ENCODE measurements at places on chromosomes 4 and X.

- peak; percentile 48 for DNase-seq
These were observed 39.5 kb downstream of the HADH start for GRCh38 chr4:108029016-108029720.

DNA sequence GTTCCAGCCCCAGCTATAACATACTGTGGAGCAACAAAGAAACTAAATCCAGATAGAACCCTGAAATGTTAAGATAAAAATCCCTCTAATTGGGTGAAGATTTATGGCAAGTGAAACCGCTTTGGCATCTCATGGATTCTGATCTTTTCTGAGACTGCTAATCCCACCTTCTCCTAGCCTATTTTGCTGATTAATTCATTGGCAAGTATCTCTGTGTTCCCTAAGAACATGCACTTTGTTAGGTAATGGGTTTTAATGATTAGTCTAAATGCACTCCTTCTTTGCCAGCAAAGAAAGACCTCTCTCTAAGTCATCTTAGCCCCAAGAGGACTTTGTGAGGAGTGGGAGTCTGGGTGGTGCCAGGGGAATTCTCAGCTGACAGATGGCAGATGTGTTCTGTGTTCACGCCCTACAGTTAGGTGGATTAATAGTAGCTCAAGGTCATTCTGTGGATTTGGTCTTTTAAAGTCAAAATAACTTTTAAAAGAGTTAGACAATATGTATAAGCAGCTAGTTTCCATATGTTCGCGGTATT is 171.3 kb downstream of the UNC5C start:
- DNase-seq, result no peak

- no peak for DNase-seq
These were observed 13.8 kb upstream of the MXD4 start for GRCh38 chr4:2275546-2276251.

GRCh38 chr4:123994917-123995316 is 598.3 kb downstream of the SPRY1 start:
- DNase-seq, result no peak

DNA sequence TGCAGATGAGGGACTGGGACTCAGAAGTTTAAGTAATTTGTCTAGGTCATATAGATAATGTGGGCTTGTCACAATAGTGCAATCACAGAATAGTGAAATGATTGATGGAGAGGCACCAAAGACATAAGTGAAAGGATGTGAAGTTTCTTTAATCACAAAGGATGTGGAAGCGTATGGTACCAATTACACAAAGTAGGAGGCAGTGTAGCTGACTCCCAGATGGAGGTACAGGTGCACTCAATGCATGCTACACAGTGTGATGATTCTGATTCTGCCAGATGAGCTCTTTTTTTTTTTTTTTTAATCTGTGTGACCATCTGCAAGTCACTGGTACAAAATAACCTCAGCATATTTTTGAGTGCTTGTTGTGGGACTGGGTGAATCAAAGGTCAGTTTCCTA is 411.3 kb downstream of the SPRY1 start:
- DNase-seq, result no peak

DNA sequence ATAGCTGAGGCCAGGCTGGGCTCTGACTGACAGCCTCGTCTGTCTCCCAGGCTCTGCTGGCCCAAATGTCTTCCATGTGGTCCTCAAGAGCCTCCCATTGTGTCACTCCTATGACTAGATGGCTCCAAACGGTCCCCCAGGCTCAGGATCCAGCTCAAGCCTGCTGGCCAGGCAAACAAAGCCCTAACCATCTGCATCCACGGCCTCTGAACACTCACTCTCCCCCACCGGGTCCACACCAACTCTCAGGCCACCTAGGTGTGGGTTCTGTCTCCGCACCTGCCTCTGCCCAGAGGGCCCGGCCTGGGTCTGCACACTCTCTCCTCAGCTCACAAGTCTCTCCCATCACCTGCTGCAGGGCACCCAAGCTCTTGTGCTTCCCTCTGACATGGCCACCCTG is 52.9 kb downstream of the JAKMIP1 start:
- DNase-seq, result no peak

GRCh38 chr4:173446416-173446815 is 47.5 kb upstream of the SCRG1 start:
- DNase-seq, result no peak

DNA sequence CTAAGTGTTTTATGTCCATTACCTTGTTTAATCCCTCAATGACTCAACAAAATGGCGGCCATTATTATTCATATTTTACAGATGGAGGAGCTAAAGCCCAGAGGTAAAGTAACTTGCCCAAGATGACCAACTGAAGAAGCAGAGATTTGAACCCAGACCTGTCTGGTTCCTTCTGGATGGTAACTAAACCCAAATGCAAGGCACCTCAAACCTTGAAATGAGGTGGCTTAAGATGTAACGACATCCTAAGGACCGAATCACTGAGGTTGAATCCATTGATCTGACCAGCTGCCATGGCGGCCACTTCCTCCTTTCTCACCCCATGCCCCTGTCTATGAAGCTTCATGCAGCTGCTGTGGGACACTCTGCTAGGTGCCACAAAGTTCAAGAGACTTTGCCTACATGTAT is 932 bp downstream of the TLR10 start:
- no peak for DNase-seq

DNA sequence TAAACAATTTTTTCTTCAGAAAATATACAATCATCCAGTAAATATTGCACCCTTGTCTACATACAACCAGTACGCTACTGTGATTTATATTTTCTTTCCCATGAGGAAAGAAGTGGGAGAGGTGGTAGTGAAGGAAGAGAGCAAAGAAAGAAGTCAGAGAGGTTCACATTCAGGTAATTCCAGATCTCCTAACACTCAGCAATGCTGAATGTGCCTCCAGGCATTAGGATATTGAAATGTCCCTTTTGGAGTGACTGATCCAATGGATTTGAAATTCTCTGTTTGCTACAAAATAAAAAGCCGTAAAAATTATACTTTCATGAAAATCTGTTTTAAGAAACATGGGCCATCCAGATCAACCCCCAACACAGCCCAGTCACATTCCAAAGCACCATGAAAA is 211.9 kb upstream of the NR3C2 start:
- no peak for DNase-seq

DNA sequence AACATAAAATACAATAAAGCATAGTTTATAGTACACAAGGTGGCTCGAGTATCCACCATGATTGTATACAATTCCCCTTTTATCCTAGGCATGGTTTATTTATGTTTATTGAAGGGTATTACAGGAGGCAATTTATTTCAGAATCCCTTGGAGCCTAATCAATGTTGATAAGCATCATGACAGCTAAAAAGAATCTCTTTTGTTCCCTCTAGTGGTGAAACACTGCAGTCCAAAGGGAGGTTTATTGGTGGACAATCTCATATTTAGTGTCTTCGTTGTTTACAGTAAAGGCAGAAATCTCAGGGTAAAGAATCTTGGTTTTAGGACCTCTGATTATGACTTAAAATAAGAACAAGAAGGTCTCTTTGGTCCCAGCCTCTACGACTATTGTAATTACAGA is 1712.5 kb downstream of the C4orf33 start:
- no peak for DNase-seq

DNA sequence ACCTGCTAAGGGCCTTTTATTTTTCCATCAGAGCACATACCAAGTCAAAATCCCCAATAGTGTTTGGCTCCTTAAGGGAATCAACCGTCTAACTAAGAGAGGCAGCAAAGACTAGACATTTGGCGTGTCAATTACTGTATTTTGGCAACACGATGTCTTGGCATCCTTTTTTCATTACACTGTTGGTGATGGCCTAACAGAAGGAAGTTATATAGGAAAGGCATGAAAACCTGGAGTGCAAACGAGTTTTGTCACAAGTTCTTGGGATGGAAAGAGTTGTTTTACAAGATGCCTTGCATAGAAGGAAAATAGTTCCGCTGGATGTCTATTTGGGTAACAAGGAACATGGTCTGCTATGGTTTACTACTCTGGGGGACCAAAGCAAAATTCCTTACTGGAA is 119.2 kb upstream of the TTC29 start:
- no peak for DNase-seq

- no peak for DNase-seq
These were observed 144.2 kb downstream of the PABPC4L start for GRCh38 chr4:134057356-134057755.

- no peak for DNase-seq
These were observed 100.8 kb upstream of the ADRA2C start for GRCh38 chr4:3665360-3665891.

GRCh38 chr4:105548483-105548882 is 3.9 kb upstream of the ARHGEF38 start:
- DNase-seq, result no peak

- no peak for DNase-seq
These were observed 27.8 kb upstream of the MXRA5 start for GRCh38 chrX:3374108-3374800.

- no peak for DNase-seq
These were observed 246.7 kb downstream of the HS3ST1 start for GRCh38 chr4:11182031-11182430.

- DNase-seq, result no peak
These were observed 1.1 kb upstream of the HDAC6 start for GRCh38 chrX:48800574-48801279.

GRCh38 chrX:119757979-119758730 is at the start of gene SOWAHD:
Gene SOWAHD, plus strand, starts transcription at chrX:119758588. Its CDS starts 80 bp downstream, at chrX:119758668.
- peak; percentile 51 for DNase-seq

DNA sequence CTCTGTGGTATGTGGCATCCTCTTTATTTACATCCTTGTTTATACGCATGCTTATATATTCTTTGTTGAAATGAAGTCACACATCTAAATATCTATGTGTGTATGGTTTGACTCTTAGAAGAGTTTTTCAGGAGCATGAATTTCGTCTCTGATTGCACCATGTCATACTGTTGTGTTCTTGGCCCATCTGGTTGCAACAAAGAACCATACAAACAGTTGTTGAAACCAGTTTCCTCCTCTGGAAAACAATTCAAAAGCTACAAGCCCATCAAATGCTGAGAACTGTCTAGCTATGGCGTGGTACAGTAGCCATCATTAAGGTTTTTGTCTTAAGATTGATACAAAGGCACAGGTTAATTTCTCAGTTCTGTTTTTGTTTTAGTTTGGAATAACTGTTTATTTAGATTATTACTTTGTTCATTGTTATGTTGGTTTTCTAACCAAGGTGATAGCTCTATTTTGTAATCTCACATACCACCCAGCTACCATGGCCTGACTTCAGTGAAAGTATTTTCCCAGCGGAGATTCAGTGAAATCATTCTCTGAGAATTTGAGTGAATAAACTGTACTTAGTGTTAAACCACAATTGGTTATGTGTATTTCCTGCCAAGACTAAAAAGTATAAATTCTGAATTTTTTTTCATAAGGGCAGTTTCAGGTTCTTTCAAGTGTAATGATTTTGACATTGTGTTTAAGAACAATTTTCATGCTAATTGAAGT is 91.0 kb downstream of the ARHGAP24 start:
- DNase-seq, result no peak

GRCh38 chr4:146957237-146957636 is 11.6 kb upstream of the TTC29 start:
- no peak for DNase-seq

DNA sequence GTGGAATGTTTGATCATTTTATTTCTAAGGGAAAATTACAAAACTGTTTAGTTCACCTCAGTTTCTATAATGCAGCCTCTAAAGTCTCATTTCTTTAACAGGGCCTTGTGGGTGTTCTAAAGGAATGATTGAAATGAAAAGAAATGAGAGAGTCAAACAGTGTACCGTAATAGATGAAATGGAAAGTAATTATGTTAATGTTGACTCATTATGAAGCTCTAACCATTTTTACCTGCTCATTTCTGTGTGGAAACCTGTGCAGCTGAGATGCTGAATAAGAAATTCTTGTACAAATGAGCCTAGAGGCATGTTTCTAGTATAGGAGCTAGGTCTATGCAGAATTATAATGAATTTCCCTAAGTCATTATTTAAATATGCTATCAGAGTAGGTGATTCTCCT is 45.2 kb upstream of the RPA4 start:
- DNase-seq, result no peak

- DNase-seq, result no peak
These were observed 69.4 kb upstream of the CLNK start for GRCh38 chr4:10753856-10754402.

DNA sequence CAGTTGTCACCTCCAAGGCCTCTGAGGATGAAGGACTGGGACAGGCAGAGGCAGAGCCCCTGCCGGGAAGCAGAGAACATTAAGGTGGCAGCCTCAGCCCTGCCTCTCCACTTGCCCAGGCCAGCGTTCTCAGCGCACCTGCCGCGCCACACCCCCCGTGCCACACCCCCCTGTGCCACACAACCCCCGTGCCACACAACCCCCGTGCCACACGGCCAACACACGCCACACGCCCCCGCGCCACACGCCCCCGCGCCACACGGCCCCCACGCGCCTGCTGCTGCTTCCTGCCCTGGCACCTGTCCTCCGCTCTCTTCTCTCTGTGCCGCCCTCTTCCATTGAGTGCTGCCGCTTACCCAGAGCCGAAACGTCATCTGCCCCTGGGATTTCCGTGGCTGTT is 58.0 kb upstream of the ZFP42 start:
- no peak for DNase-seq

DNA sequence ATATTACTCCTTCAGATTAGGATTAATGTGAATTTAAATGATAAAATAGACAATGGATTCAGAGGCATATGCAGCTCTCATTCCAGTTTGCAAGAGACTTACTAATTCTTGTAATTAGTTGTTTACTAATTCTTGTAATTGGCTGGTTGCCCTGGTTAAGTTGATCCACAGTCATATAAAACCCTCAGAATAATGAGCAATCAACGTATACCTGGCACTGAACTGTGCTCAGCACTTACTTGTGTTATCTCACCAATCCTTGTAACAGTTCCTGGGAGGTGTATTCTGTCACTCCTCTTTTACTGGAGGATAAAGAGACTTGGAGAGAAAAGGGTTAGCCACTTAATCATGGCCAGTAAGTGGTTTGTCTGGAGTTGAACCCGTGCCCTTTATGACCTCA is 10.5 kb downstream of the HERC5 start:
- DNase-seq, result no peak

DNA sequence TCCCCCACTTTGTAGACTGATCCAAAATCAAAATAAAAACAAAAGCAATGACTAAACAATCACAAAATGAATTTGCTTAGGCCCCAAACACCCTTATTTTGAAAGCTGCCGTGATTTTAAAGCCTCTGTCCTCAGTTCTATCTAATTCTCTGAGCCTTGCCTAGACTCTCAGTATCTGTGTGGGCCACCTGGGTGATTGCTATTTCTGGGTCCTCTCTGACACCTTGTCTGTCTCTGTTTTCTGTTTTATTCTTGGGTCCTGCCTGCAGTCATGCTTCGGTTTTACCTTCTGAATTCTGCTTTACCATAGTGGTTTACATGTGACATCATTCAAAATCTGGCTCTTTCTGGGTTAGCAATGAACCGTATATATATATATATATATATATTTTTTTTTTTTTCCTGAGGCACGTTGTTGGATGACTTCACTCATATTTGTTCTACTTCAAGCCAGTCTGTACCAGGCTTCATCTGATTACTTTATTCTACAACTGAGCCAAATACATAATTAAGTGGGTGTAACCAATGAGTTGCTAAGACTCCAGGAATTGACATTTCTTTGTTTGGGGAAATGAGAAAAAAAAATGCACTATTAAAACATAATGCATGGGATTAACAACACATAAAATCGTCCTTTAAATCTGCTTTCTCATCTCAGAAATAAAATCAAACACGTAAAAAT is 710.7 kb upstream of the SLIT2 start:
- DNase-seq, result no peak

- no peak for DNase-seq
These were observed 32.1 kb downstream of the ASB5 start for GRCh38 chr4:176236946-176237345.

Data from CD8-positive, alpha-beta T cell (primary cell).